Subcutaneous adipose tissue (tissue), 4 donors: ENCODE measurements at places on chromosomes 12 and 14. TPM values are rescaled to one million over a fixed set of nuclear protein-coding genes. Genes with fewer than 3 reads are reported as not detected.

Gene RNASE12
- not detected for total RNA-seq

Gene MRPS35
- 50.7 TPM for total RNA-seq

Gene SLC6A15
- total RNA-seq = 0.19 TPM

Gene KCNA5
- total RNA-seq = 0.22 TPM

Gene NDRG2
- 125 TPM for total RNA-seq

Gene KLRF1
- total RNA-seq = 0.94 TPM
